ENCODE measurements at places on chromosomes 6 and 20. TPM values are rescaled to one million over a fixed set of nuclear protein-coding genes. Genes with fewer than 3 reads are reported as not detected.

GRCh38 chr6:54847799-54848597 lies 1.4 kb downstream of the FAM83B start:
- DNase-seq = no peak

The DEFB132 gene
- not detected for total RNA-seq

- no peak for DNase-seq
Observed at GRCh38 chr20:62014488-62014775, 51.2 kb downstream of the TAF4 start.

- DNase-seq = no peak
Observed at GRCh38 chr6:35202066-35202546, 11.7 kb upstream of the SCUBE3 start.

The C6orf132 gene
- 0.13 TPM for total RNA-seq

All from activated CD8-positive, alpha-beta T cell treated with anti-CD3 and anti-CD28 coated beads for 36 hours (primary cell).